Right renal pelvis (tissue), 4 donors: ENCODE measurements at places on chromosomes 3 and 15. TPM values are rescaled to one million over a fixed set of nuclear protein-coding genes. Genes with fewer than 3 reads are reported as not detected.

ZIC1 gene
- polyA plus RNA-seq, result 0.95 TPM

TPRG1 gene
- 0.57 TPM for polyA plus RNA-seq

PARL gene
- polyA plus RNA-seq, result 57.7 TPM

GRAMD1C gene
- 22.1 TPM for polyA plus RNA-seq

SUSD5 gene
- 7.0 TPM for polyA plus RNA-seq

CX3CR1 gene
- polyA plus RNA-seq, result 1.4 TPM

SLC30A4 gene
- polyA plus RNA-seq, result 7.9 TPM

CEP152 gene
- polyA plus RNA-seq, result 6.5 TPM

RMDN3 gene
- polyA plus RNA-seq, result 39.3 TPM

ZNF660 gene
- polyA plus RNA-seq, result 8.2 TPM

DNA sequence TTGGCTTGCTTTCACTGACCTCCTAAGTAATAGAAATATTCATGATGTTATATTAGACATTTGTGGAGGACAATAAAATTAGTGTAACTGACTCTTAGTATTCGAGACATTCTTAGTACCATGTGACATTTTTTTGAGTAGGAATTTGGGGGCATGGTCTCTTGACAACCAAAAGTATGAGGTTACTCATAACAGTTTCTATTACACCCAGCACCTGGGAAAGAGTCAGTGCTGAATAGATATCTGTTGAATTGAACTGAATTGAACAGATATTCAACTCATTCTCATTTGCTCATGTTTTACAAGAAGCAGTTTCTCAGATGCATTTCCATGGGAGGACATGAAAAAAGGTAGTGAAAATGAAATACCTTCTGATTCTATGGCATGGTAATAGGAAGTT is 84.4 kb downstream of the CMSS1 start:
- DNase-seq, result no peak

DNA sequence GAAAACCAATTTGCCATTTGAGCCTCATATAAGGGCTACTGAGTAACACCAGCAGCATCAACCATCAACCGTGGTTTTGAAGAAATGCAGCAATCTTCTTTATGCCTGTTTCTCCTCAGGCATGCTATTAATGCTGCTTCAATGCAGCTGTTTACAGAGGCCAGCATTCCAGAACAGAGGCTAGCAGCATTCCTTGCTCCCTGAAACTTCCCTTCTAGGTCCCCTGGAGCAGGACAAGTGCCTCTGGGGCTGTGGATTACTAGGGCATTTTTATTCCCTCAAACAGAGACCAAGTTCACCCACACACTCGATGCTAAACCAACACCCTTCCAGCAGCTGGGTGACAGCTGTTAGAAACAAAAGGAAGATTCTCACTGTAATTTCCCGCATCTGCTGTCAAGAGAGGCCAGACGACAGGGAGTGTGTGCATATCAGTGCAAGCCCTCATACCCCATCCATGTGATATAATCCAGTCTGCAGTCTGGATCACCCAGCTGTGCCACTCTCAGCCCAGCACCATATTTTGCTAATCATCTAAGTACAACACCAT is 57.5 kb downstream of the HOMER2 start:
- DNase-seq, result no peak

DNA sequence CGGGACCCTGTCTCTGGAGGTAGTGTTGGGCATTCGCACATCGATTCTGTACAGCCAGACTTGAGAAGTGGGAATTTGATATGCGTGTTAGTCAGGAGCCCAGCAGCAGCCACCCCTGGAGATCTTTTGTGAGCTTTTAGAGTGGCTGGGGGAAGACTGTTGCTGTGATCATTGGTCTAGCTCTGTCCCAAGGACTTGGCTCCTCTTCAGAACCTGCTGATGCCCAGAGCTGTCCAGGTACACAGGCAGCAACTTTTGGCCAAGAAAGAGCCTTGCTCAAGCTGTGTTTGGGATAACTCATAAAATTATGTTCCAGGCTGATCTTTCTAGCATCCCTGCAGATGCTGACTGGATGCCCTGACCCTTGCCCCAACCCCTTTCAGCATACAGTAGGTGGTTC is 29.3 kb downstream of the LIMD1 start:
- DNase-seq, result no peak

GRCh38 chr3:195708626-195709481 is 11.9 kb upstream of the MUC20 start:
- no peak for DNase-seq

DNA sequence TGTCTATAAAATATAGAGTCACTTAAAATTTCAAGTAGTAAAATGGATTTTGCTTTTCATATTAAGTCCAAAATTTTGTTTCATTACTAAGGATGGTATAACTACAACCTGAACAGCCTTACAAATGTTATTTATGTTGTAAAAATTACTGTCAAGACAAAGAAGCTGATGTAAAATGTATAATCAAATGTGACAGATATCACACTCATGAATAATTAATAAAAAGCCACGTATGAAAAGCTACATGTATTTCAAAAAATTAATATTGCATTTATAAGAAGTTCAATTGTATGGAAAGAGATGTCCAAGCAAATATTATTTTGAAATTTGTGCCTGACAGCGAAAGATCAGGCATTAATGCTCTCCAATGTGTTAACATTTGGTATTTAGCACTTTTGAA is 48.9 kb downstream of the KBTBD8 start:
- DNase-seq, result no peak

DNA sequence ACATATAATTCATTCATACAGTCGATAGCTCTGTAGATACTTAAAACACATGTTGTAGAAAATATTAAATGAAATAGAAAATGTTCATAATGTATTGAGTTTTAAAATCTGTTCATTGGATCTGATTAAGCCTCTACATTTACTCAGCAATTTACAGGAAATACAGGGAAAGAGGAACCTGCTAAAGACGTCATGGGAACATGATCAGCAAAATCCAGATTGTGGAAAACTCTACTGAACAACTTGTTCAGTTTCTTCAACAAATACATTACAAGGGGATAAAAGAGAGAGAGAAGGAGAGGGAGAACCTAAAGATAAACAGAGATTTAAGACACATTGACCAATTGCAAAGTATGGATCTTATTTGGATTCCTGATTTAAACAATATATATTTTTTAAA is 46.7 kb downstream of the KLHL6 start:
- no peak for DNase-seq

- no peak for DNase-seq
These were observed 26.6 kb downstream of the SEMA7A start for GRCh38 chr15:74406992-74407705.

DNA sequence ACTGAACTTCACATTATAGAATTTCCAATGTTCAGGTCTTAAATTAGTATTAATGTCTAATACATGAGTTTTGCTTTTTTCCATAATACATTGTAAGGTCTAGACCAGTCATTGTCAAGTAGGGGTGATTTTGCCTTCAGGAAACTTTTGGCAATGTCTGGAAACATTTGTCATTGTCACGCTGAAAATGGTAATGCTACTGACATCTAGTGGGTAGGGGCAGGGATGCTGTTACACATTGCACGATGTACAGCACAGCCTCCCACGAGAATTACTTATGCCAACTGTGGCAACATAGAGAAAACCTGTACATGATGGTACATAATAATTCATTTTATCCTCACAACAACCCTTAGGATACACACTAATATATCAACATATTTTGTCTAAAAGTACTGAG is 384.1 kb downstream of the CADM2 start:
- DNase-seq, result no peak

GRCh38 chr3:42703695-42704025 is 1.1 kb upstream of the HHATL start:
- no peak for DNase-seq

DNA sequence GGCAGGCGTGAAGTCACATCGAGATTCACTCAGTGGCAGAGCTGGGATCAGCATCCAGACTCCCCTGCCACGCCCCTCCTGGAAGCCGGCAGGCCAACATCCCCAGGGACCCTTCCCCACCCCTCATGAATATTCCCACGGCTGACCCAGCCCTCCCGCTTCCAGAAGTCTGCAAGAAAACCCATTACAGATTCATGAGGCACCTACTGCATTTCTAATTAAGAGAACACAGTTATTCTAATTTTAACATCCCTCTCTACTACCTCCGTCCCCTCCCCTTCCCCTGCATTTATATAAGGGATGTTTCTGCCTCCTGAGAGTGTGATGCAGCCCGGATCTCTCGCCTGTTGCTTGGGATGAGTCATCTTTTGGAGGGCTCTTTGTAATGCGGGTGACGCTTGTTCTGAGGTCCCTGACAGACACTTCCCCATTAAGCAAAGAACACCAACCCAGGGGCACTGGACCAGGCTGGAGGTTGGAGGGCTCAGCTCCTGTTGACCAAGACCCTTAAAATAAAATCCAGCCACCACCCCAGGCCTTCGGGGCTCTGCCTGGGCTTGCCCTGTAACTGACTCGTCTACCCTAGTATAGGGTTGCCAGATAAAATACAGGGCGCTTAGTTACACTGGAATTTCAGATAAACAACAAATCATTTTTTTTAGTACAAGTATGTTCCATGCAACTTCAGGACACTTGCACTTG is 118.7 kb downstream of the NUP210 start:
- no peak for DNase-seq

DNA sequence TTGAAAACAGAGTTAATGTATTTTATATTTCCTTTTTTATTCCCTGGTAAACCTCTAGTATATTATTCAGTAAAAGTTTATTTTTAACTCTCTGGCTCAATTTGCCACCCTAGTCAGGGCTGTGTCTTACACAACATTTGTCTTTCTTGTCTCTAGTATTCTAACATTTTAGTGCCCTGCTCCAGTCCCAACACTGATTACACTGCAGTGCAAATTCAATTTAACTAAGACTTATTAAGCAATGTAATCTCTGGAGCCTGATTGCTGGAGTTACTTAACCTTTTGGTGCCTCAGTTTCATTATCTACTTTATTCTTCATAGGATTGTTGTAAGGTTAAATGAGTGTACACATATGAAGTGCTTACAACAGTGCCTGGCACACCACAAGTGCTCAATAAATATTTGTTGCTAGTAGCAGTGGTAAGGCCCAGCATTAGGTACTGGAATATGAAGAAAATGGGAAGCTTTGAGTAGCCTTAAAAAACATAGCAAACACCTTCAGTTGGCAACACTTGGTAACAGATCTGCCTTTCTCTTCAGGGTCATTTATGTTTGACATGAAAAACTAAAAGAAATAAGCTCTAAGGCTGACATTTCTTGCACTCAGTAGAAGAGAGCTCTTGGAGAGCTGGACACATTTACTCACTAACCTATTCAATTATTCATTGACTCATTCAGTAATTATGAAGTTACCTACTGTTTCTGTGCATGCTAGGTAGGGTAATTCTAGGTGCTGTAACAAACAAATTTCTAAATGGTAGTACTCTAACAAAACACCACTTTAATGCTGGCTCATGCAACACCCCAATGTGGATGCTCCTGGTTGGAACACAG is 364.5 kb upstream of the EPHA3 start:
- DNase-seq, result no peak

GRCh38 chr3:127324913-127325628 is 37.2 kb upstream of the PRR20G start:
- DNase-seq, result no peak

GRCh38 chr3:158711886-158712285 is 20.4 kb downstream of the RARRES1 start:
- no peak for DNase-seq

- no peak for DNase-seq
These were observed 331.3 kb upstream of the PROK2 start for GRCh38 chr3:72116226-72116625.

- DNase-seq, result no peak
These were observed 10.9 kb downstream of the TTLL3 start for GRCh38 chr3:9820946-9821345.

- DNase-seq, result peak; percentile 28
These were observed at the start of gene RAB6B for GRCh38 chr3:133895208-133896001. TSS of gene RAB6B (minus strand) at chr3:133895882. CDS start at chr3:133895466, 416 bp downstream.

GRCh38 chr15:85168642-85169173 is 187.1 kb downstream of the PDE8A start:
- DNase-seq, result no peak

DNA sequence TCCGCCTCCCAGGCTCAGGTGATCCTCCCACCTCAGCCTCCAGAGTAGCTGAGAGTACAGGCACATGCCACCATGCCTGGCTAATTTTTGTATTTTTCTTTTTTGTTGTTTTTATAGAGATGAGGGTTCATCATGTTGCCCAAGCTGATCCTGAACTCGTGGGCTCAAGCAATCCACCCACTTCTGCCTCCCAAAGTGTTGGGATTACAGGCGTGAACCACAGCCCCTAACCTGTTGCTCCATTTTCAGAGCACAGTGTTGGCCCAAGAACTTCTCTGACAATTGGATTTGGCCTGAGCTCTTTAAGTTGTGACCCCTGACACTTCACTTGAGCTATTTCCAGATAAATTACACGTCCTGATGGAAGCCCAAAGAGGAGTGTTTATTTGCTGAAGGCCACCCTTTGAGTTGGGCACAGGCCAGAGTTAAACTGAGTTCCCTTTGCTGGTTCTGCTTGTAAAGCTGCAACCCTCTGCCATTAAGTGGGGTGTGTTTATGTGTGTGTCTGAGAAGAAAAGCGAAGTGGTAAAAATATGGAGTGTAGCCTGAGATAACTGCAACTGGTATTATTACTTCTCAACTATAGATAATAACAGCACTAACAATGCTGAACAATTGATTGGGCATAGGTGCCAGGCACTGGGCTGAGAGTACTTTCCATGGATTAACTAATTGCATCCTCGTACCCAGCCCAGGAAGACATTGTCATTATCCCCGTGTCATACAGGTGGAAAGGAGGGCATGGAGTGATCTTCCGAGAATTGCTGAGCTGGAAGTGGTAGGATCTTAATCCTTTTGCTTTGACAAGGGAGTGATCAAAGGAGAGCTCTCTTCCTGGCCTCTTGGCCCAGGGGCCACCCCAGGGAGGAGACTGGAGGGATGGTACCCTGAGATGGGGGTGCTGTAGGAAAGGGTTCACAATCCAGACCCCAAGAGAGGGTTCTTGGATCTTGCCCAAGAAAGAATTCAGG is 91.5 kb upstream of the PROK2 start:
- DNase-seq, result no peak

DNA sequence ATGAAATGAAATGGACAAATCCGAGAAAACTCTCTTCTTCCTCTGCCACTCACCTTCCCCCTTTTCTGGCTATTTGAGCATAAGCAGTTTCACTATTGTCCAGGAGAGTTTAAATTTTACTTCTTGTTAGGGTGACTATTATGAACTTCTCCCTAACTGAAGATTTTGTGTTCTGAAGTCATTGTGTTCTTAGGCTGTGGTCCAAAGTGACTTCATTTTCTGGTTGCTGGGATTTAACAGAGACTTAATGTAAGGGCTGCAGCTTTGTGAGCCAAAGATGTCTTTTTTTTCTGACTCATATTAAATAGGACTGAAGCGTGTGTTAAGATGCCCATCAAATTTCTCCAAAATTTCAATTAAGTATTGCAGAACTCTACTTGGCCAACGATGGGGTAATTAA is 46.5 kb upstream of the FSTL1 start:
- DNase-seq, result peak; percentile 67

GRCh38 chr15:33371159-33371558 is 60.4 kb downstream of the RYR3 start:
- no peak for DNase-seq

DNA sequence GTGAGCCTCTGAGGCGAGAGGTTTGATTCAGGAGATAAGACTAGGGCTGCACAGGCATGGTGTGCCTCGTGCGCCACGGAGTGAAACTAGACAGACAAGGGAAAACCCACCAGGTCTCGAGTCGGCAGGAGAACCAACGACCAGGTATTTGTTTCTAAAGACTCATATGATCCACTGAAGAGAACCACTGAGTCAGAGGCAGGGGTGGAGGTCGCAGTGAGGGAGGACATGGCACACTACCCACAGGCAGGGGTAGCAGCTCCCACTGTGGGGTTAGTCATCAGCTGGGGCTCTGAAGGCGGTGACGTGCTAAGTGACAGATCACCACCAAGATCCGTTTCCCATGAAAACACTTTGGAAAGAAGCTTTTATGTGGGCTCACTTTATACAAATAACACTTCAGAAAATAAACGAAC is 45.7 kb downstream of the CHSY1 start:
- DNase-seq, result no peak

- DNase-seq, result no peak
These were observed 45.5 kb upstream of the HERC1 start for GRCh38 chr15:63879211-63879610.
